MCF 10A (cell line): ENCODE measurements at places on chromosomes 1 and 21. TPM values are rescaled to one million over a fixed set of nuclear protein-coding genes. Genes with fewer than 3 reads are reported as not detected.

The CGN gene
- total RNA-seq = 0.32 and 0.33 TPM in 2 replicates

The CD48 gene
- total RNA-seq = not detected in 2 replicates

The LYPD8 gene
- total RNA-seq = not detected in 2 replicates

The ETNK2 gene
- total RNA-seq = 6.7 and 9.5 TPM in 2 replicates

The FCAMR gene
- not detected in 2 replicates for total RNA-seq

The GREM2 gene
- 0.10 TPM in 1 of 2 replicates, not detected in the other for total RNA-seq

- DNase-seq = no peak
Observed at GRCh38 chr1:81582467-81582986, 218.2 kb upstream of the ADGRL2 start.

- peak; percentile 41 for DNase-seq
Observed at GRCh38 chr1:89525169-89525855, 683 bp downstream of the LRRC8B start.

- DNase-seq = no peak
Observed at GRCh38 chr1:202961220-202961880, 3.2 kb upstream of the ADIPOR1 start.

- DNase-seq = peak; percentile 38
Observed at GRCh38 chr1:113931451-113931851, 2.3 kb downstream of the HIPK1 start.

GRCh38 chr1:26187882-26188281 lies 2.5 kb upstream of the CATSPER4 start:
- no peak for DNase-seq

GRCh38 chr1:5993556-5994491 lies 1.6 kb upstream of the NPHP4 start:
- DNase-seq = no peak

DNA sequence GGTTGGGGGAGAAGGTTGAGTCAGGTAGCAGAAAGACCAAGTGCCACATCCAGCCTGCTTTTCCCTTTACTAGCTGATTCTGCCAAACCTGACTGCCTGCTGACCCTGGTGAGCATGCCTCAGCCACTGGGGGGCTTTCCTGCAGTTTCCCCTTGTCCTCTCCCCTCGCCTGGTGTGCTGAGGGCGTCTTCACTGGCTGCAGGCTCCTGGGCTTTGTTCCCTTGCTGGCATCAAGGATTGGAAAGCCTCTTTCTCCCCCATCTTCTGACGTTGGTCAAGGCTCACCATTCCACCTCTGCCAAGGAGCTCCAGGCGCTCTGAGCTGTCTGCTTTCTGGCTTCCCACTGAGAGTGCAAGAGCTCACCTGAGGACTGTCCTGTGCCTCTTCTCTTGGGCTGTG lies 28.4 kb downstream of the MAN1C1 start:
- no peak for DNase-seq

DNA sequence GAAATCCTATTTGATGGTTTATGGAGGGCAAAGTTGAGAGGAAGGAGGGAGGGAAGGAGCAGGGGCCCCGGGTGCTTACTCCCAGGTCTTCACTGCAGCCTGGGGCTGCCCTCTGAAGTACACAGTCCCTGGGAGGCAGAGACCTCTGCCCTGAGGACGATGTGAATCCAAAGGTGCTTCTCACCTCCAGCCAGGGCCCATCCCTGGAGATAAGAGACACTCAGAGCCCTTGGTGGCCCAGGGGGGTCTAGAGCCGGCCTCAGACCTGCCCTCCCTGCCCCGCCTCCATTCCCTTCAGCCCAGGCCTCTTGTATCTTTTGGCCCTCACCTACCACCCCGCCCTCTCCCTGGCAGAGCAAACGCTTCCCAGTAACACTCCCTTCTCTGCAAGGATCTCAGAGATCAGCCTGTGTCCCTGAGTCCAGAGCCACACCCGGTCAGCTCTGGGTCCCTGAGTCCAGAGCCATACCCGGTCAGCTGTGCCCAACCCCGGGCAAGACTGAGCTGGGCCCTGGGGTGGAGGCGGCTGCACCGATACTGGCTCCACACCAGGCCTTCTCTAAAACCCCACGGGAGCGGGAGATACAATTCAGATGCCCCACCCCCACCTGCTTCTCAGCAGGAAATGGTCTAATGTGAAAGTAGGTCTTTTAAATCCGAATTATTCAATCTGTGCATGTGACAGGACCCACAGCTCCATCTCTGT lies 3.6 kb upstream of the GNB1 start:
- peak; percentile 28 for DNase-seq

DNA sequence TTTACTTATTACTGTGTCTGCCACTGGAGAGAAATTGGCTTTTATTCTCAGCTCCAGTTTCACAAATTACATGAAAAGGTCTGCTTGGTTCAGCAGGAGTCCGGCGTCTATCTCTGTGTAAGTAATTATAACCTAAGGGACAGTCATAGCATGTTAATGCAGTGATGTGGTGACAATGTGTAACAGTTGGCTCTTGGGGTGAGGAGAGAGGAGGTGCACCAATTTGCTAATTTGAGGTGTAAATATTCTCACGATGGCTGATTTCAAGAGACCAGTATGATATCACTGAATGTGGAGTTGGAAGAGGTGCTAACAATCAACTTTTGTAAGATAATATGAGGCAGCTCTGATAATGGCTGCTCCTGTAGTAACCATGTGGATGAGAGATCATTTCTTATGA lies 86.1 kb downstream of the CTH start:
- DNase-seq = no peak

- peak; percentile 79 for DNase-seq
Observed at GRCh38 chr1:210262167-210262896, 29.7 kb downstream of the SERTAD4 start.

- DNase-seq = no peak
Observed at GRCh38 chr21:34567604-34568155, 47.2 kb downstream of the RCAN1 start.
